ENCODE measurements at places on chromosomes 5 and 9. TPM values are rescaled to one million over a fixed set of nuclear protein-coding genes. Genes with fewer than 3 reads are reported as not detected.

GRCh38 chr9:108727580-108728111 is 128.1 kb downstream of the ACTL7B start:
- H3K36me3 ChIP-seq: no peaks in the 10 kb centered on the region
- DNase-seq: no peak
- H3K27me3 ChIP-seq: no peaks in the 10 kb centered on the region
- no peak overlapping the region for H3K27ac ChIP-seq
- H3K4me3 ChIP-seq: no peak overlapping the region
- peaks cover 6% of the 10 kb centered on the region for H3K4me1 ChIP-seq

- H3K4me3 ChIP-seq: no peak overlapping the region
- no peak for DNase-seq
- no peak overlapping the region for H3K27ac ChIP-seq
- H3K4me1 ChIP-seq: no peaks in the 10 kb centered on the region
Observed at GRCh38 chr5:52825826-52826225, 38.1 kb downstream of the ITGA1 start.

DNA sequence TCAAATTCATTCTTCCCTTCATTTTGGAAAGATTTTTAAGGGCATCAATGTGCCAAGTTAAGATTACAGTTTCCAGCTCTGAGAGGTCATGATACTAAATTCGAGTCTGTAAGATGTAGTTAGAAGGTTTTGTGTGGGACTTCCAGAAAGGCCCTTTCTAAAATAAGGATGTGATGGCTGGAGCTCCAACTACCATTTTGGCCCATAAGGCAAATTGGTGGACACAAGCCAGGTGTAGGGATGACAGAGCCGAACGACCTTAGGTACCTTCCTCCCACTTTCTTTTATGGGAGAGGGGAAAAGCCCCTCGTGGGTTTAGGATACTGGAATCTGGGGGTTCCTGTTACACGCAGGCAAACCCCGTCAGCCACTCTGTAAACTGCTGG is 54.3 kb upstream of the PTPDC1 start:
- peak overlapping the region; percentile 87 for H3K4me3 ChIP-seq
- H3K36me3 ChIP-seq: no peaks in the 10 kb centered on the region
- no peak for DNase-seq
- H3K4me1 ChIP-seq: peaks cover 10% of the 10 kb centered on the region

DNA sequence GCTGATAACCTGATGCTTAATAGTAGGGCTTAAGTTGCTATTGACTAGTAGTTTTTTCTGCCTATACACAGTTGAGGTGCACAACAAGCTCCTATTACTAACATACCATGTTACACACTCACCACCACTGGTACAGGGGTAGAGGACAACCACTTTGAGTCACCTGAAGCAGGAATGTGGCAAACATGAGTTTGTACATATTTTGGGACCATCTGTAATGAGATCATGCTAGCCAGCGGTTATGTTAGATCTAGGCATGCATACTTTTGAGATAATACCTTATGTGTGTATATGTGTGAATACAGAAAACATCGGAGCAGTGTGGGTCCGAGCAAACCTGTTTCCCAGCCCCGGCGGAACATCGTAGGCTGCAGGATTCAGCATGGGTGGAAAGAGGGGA is 72.8 kb upstream of the NXNL2 start:
- H3K27me3 ChIP-seq: no peaks in the 10 kb centered on the region
- H3K4me1 ChIP-seq: peaks cover 26% of the 10 kb centered on the region
- peak; percentile 22 for DNase-seq
- H3K4me3 ChIP-seq: no peak overlapping the region

- DNase-seq: peak; percentile 68
- H3K27me3 ChIP-seq: no peaks in the 10 kb centered on the region
- peaks cover 14% of the 10 kb centered on the region for H3K4me1 ChIP-seq
- H3K36me3 ChIP-seq: no peaks in the 10 kb centered on the region
Observed at GRCh38 chr9:13088720-13089427, 190.6 kb downstream of the MPDZ start.

Gene RALGPS1
- 2.4 TPM for total RNA-seq

Gene PCDHGA7
- 0.86 TPM for total RNA-seq

Gene STKLD1
- total RNA-seq: 1.3 TPM

- no peak overlapping the region for H3K27ac ChIP-seq
- peaks cover 55% of the 10 kb centered on the region for H3K27me3 ChIP-seq
Observed at GRCh38 chr5:60018091-60018490, 124.6 kb upstream of the PDE4D start.

DNA sequence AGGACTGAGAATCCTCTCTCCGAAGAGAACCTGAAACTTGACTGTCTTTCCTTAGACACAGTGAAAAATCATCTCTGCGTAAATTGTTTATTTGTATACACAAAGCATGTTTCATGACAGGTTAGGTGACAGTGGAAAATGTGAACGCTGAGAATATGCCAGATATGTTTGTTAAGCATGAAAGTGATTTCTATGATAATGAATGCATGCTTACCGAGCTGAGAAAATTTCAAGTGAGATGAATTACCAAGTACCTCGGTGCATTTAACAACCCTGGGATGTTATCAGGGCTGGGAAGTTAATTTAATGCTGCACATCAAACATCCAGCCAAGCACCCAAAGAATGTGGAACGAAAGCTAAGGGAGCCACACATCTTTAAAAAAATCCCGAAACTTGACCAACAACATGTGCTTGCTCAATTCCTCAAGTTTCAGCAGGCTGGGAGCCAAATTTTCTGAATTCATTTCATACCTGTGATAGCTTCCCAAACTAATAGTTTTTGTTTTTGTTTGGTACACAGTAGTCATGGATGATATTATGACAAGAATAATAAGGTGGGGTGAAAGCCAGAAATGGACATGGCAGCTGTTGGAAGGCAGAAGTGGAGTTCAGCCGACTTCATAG is 336.9 kb downstream of the ARHGEF28 start:
- no peaks in the 10 kb centered on the region for H3K27me3 ChIP-seq
- H3K4me3 ChIP-seq: no peak overlapping the region
- no peaks in the 10 kb centered on the region for H3K36me3 ChIP-seq
- H3K27ac ChIP-seq: peak overlapping the region; percentile 40

Gene PCA3
- not detected for total RNA-seq

DNA sequence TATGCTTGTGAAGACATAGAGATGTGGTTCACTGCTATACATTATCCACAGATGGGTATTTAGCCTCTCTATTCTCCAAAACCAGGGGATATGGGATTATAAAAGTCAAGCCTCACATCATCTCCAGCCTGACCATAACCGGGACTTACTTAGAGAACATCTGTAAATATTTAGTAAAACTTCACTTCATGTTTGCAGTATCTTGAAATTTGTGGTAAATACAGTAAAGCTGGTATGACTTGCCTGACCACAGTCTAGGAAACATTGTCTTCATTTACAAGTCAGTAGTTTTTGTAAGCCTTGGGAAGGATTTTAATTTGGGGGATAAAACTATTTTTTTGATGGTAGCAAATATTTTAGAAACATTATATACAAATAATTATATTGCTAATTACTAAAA is 64.2 kb downstream of the MAST4 start:
- H3K4me1 ChIP-seq: no peaks in the 10 kb centered on the region
- no peak overlapping the region for H3K4me3 ChIP-seq
- no peak for DNase-seq
- H3K27me3 ChIP-seq: peaks cover 25% of the 10 kb centered on the region

DNA sequence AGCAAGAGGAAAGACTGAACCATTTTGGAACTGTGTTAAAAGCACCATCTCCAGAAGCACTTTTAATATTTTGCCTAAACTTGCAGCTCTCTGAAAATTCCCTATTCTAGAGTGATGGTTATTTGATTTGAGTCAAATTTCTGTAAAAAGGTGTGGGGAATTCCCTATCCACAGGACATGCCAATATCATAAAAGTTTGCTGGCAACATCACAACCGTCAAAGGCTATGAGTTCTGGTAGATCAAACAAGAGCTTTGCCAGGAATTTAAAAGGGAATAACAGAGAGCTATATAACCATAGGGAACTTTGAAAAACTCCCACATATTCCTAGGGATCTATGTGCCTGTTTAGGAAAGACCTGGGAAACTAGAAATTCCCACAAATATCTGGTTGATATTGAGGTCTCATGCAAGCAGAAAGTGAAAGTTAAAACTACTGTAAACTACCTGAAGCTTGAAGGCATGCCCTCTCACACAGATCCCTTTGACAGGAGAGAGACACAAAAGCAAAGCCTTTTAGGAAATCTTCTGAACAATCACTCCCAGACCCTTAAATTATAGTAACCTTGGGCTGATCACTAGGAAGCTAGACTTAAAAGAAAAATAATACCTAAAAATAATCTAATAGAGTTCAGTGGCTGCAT is 549.9 kb downstream of the ANXA1 start:
- H3K27me3 ChIP-seq: peaks cover 22% of the 10 kb centered on the region
- H3K27ac ChIP-seq: no peak overlapping the region
- no peak overlapping the region for H3K4me3 ChIP-seq
- DNase-seq: no peak
- no peaks in the 10 kb centered on the region for H3K36me3 ChIP-seq
- no peaks in the 10 kb centered on the region for H3K4me1 ChIP-seq

GRCh38 chr9:3856592-3856991 is 330.8 kb upstream of the RFX3 start:
- peaks cover 5% of the 10 kb centered on the region for H3K36me3 ChIP-seq
- no peak overlapping the region for H3K27ac ChIP-seq
- peaks cover 11% of the 10 kb centered on the region for H3K4me1 ChIP-seq
- H3K4me3 ChIP-seq: no peak overlapping the region
- no peaks in the 10 kb centered on the region for H3K27me3 ChIP-seq
